ENCODE measurements at places on chromosomes 5 and 9.

DNA sequence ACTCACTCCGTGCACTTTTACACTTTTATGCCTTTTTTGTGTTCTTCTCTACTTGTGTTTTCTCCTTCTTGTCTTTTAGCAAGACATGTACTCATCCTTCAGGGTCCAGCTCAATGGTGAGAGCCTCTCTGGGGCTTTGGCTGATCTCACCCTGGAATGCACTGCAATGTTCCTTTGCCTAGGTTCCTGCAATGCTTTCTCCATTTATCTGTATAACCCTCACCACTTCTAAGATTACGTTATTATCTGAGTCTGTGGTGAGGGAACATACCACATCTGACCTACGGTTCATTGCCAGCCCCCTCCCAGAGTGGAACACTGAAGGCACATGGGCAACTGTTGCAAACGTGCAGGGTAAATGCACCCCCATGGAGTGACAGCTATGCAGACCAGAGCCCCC, 47.3 kb downstream of the KCNIP1 start:
- no peak for DNase-seq

DNA sequence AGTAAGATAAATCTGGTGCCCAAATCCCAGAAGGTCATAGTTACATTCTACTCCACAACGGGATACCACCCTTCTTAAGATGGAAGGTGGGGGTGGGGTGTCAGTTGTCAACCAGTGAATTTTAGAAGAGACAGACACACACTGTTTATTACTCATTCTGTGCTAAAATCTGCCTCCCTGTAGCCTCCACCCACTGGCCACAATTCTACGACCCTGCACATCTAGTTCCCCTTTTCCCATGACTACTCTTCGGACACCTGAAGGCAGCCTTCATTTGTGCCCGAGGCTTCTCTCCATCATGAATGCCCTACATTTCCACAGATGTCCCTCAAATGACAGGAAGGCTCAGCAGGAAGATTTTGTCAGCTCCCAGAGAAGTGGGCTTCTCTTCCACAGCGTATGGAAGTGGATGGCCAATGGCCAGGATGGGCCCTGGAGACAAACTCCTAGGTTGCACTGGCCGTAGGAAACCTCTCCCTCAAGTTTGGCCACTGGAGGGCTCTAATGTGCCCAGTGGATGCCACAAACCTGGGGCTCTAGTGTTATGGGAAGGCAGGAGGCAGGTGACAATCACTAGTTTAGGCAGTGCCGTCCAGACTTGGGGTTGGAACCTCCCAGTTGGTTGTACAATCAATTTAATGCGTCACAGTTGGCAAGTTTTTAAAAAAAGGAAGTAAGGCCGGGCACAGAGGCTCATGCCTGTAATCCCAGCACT, 46.6 kb downstream of the PTPN3 start:
- no peak for DNase-seq

DNA sequence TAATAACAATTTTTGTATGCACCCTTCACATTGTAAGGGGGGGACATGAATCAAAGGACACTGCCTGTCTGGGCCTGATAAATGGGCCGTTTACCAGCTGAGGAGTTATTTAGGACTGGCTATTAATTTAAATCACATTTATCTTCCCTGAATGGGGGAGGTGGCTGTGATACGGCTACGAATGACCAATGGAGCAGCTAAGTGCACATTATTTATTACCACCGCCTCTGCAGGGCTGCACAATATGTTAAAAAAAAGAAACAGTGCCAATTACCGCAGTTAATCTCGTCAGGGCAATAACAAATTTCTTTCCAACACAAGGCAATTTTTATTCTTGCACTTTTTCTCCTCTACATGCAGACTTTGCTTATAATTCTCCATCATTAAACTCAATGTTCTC, 318.4 kb downstream of the IRX2 start:
- no peak for DNase-seq

- DNase-seq, result no peak
These were observed 50.1 kb upstream of the POU5F2 start for GRCh38 chr5:93791518-93791972.

- DNase-seq, result no peak
These were observed 6.8 kb upstream of the TIFAB start for GRCh38 chr5:135458921-135459331.

Data from neural crest cell (in vitro differentiated cells).